ENCODE measurements at places on chromosomes 13 and 19. TPM values are rescaled to one million over a fixed set of nuclear protein-coding genes. Genes with fewer than 3 reads are reported as not detected.
A peak's percentile ranks its signal among the peaks of the same experiment; 100 is the strongest.

Gene ZNF726
- 9.9 TPM for total RNA-seq

DNA sequence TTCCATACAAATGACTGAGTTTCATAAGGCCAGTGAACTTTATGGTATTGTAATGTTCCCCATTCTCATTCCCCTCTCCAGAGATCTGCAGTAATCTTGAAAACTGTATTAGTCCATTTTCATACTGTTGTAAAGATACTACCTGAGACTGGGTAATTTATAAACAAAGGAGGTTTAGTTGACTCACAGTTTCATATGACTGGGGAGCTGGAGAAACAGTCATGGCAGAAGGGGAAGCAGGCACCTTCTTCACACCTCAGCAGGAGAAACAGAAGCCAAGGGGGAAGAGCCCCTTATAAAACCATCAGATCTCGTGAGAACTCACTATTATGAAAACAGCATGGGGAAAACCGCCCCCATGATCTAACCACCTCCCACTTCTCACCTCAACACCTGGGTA, 318.7 kb upstream of the KLF12 start:
- no peak overlapping the region for H3K27ac ChIP-seq
- DNase-seq: no peak
- no peaks in the 10 kb centered on the region for H3K27me3 ChIP-seq
- no peaks in the 10 kb centered on the region for H3K36me3 ChIP-seq
- H3K4me3 ChIP-seq: no peak overlapping the region

Gene FCGBP
- 2.9 TPM for total RNA-seq

Gene ETV2
- total RNA-seq: 2.7 TPM

Gene IL17D
- total RNA-seq: 30.2 TPM

- no peak for DNase-seq
- H3K4me1 ChIP-seq: peaks cover 25% of the 10 kb centered on the region
- no peak overlapping the region for H3K27ac ChIP-seq
- H3K27me3 ChIP-seq: no peaks in the 10 kb centered on the region
- H3K36me3 ChIP-seq: no peaks in the 10 kb centered on the region
- H3K4me3 ChIP-seq: no peak overlapping the region
Measured at GRCh38 chr13:21330126-21330861, 128.8 kb downstream of the ZDHHC20 start.

Gene TM9SF2
- total RNA-seq: 150 TPM

- H3K4me3 ChIP-seq: no peak overlapping the region
- H3K27me3 ChIP-seq: no peaks in the 10 kb centered on the region
- no peak for DNase-seq
Measured at GRCh38 chr13:20431687-20432384, 93.8 kb downstream of the CRYL1 start.

GRCh38 chr13:39777527-39778061, 122.1 kb downstream of the COG6 start:
- no peaks in the 10 kb centered on the region for H3K36me3 ChIP-seq
- DNase-seq: peak; percentile 48
- no peak overlapping the region for H3K27ac ChIP-seq
- no peaks in the 10 kb centered on the region for H3K27me3 ChIP-seq
- no peaks in the 10 kb centered on the region for H3K4me1 ChIP-seq

- no peak for DNase-seq
- no peak overlapping the region for H3K27ac ChIP-seq
- H3K27me3 ChIP-seq: no peaks in the 10 kb centered on the region
- H3K4me1 ChIP-seq: no peaks in the 10 kb centered on the region
- H3K36me3 ChIP-seq: no peaks in the 10 kb centered on the region
- H3K4me3 ChIP-seq: no peak overlapping the region
Measured at GRCh38 chr13:44652962-44653660, 77.0 kb upstream of the TSC22D1 start.

Gene RFXANK
- total RNA-seq: 103 TPM

Gene ZNF616
- 18.0 TPM for total RNA-seq

GRCh38 chr13:71613066-71613745, 253.8 kb downstream of the DACH1 start:
- no peaks in the 10 kb centered on the region for H3K36me3 ChIP-seq
- H3K4me1 ChIP-seq: no peaks in the 10 kb centered on the region
- H3K27me3 ChIP-seq: no peaks in the 10 kb centered on the region
- no peak for DNase-seq
- no peak overlapping the region for H3K4me3 ChIP-seq

- no peak overlapping the region for H3K27ac ChIP-seq
- H3K4me1 ChIP-seq: peaks cover 3% of the 10 kb centered on the region
Measured at GRCh38 chr13:107838588-107839161, 376.7 kb downstream of the LIG4 start.

Gene APLP1
- total RNA-seq: 237 TPM

- no peak for DNase-seq
- no peak overlapping the region for H3K27ac ChIP-seq
- no peaks in the 10 kb centered on the region for H3K4me1 ChIP-seq
- H3K27me3 ChIP-seq: no peaks in the 10 kb centered on the region
- H3K4me3 ChIP-seq: no peak overlapping the region
- H3K36me3 ChIP-seq: no peaks in the 10 kb centered on the region
Measured at GRCh38 chr13:33799950-33800592, 17.9 kb upstream of the RFC3 start.

Gene ELOF1
- 18.3 TPM for total RNA-seq

Gene IGSF23
- total RNA-seq: not detected

DNA sequence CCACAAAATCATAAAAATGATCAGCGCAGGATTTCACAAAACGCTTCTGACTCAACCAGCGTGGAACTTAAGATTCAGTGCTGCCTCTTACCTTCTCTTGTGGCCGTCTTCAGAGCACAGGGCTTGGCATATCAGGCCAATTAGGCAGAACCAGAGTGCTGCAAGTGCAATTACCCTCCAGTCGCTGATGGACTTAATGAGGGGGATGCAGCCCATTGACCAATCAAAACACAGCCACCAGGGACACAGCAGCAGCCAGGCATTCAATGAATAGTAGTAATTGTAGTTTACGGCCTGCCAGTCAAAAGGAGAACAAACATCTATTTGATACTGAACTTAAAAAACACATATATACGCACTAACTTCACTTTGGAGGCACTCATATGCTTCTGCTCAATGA, 38.2 kb downstream of the TMTC4 start:
- H3K36me3 ChIP-seq: peaks cover 25% of the 10 kb centered on the region
- no peak overlapping the region for H3K4me3 ChIP-seq
- no peak overlapping the region for H3K27ac ChIP-seq
- H3K27me3 ChIP-seq: no peaks in the 10 kb centered on the region

Gene YIF1B
- total RNA-seq: 61.2 TPM

DNA sequence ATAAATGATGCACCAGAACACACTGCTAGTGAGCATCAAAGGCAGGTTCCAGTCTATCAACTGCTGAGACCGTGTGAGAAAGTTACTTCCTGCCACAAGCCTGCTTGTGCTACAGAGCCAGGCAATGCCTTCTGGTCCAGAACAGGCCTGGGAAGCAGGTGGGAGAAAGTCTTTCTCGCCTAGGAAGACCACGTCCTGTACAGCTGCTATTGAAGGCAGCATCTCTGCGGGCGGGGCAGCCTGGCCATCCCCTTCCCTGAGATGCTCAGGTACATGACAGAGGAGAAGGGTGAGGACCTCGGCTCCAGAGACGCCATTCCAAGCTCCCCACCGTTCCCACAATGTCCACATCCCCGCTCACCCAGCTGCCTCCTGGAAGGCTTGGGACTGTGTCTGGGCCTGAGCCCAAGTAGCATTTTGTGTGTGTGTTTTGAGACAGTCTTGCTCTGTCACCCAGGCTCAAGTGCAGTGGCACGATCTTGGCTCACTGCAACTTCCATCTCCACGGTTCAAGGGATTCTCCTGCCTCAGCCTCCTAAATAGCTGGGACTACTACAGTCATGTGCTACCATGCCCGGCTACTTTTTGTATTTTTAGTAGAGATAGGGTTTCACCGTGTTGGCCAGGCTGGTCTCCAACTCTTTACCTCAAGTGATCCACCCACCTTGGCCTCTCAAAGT, 3.4 kb downstream of the RFX1 start:
- peaks cover 12% of the 10 kb centered on the region for H3K36me3 ChIP-seq
- H3K27me3 ChIP-seq: no peaks in the 10 kb centered on the region
- DNase-seq: no peak
- H3K4me1 ChIP-seq: peaks cover 30% of the 10 kb centered on the region
- H3K4me3 ChIP-seq: no peak overlapping the region

DNA sequence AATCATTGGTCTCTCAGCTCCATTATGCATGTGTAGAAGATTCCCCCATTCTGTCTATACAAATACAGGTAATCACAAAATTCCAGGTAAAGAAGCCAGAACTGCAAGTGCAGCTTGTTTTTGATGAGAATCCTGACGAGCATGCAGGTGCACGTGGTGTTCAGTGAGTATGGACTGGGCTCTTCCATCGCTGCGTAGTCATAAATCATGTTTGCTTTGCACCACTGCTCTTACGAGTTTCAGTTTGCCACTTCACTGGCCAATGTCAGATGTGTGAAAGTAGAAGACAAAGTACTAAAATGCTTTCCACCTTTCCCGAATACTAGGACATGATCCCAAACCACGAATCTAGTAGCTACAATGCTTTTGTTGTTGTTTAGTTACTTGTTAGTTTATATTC, 390.7 kb downstream of the LIG4 start:
- H3K27me3 ChIP-seq: no peaks in the 10 kb centered on the region
- no peak for DNase-seq
- H3K27ac ChIP-seq: no peak overlapping the region
- no peak overlapping the region for H3K4me3 ChIP-seq
- H3K36me3 ChIP-seq: no peaks in the 10 kb centered on the region

DNA sequence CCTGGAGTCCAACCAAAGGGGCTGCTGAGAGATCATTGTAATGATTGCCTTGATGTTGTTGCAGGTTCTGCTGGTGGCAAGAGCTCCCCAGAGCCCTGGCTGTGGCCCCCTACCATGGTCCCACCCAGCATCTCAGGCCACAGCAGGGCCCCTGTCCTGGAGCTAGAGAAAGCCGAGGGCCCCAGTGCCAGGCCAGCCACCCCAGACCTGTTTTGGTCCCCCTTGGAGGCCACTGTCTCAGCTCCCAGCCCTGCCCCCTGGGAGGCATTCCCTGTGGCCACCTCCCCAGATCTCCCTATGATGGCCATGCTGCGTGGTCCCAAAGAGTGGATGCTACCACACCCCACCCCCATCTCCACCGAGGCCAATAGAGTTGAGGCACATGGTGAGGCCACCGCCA, 15.5 kb downstream of the NCAN start:
- no peak overlapping the region for H3K27ac ChIP-seq
- DNase-seq: no peak
- H3K4me1 ChIP-seq: peaks cover 13% of the 10 kb centered on the region
- no peaks in the 10 kb centered on the region for H3K27me3 ChIP-seq
- no peak overlapping the region for H3K4me3 ChIP-seq
- peaks cover 99% of the 10 kb centered on the region for H3K36me3 ChIP-seq

Gene POLR1G
- 8.6 TPM for total RNA-seq

- H3K27me3 ChIP-seq: no peaks in the 10 kb centered on the region
Measured at GRCh38 chr13:43223216-43223615, 199.8 kb downstream of the DNAJC15 start.

GRCh38 chr19:54622431-54622830, 7.9 kb upstream of the LILRB1 start:
- DNase-seq: no peak
- H3K27me3 ChIP-seq: no peaks in the 10 kb centered on the region
- no peak overlapping the region for H3K27ac ChIP-seq
- H3K36me3 ChIP-seq: no peaks in the 10 kb centered on the region
- H3K4me3 ChIP-seq: no peak overlapping the region

Gene DPF1
- 12.4 TPM for total RNA-seq

DNA sequence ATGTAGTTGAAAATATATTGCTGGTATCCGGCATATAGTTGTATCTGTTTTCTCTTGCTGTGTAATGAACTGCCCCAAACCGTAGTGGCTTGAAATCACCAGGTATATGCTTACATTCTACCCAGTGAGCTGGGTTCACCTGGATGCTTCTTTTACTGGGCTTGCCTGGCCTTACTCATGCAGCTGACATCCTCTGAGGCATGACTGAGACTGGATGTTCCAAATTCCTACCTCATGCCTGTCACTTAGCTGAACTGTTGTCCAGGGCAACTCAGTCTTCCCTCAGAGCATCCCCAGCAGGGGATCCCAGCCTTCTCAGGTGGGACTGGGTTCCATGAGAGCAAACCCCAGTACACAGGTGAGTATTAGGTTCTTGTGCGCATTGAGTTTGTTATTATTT, 66.8 kb downstream of the IFT88 start:
- H3K36me3 ChIP-seq: peaks cover 3% of the 10 kb centered on the region
- no peaks in the 10 kb centered on the region for H3K27me3 ChIP-seq
- DNase-seq: no peak
- no peak overlapping the region for H3K27ac ChIP-seq

Gene NLRP5
- not detected for total RNA-seq

DNA sequence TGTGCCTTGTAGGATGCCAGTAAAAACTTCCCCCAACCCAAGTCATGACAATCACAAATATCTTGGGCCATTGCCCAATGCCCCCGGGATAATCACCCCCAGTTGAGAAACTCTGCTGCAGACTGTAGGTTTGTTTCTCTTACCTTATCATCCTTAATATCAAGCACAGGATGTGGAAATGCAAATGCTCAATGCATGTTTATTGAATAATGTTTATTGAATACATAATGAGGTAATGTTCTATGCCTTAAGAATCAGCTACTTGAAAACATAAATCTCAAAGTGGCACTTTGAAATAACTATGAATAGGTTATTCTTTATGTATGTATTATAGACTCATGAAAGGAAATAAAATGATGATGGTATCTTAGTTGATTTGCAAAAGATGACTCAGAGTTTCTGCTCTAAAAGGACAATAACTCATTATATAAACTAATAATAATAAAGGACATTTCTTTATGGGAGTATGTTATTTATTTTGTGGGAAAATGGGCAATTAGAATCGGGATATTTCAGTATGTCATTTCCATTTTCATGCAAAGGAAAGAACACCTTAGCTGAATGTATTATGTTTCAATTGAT, 414.2 kb downstream of the EFNB2 start:
- H3K36me3 ChIP-seq: no peaks in the 10 kb centered on the region
- DNase-seq: no peak
- H3K27ac ChIP-seq: no peak overlapping the region
- no peak overlapping the region for H3K4me3 ChIP-seq

- no peak for DNase-seq
- H3K27me3 ChIP-seq: no peaks in the 10 kb centered on the region
- peaks cover 50% of the 10 kb centered on the region for H3K36me3 ChIP-seq
- no peak overlapping the region for H3K4me3 ChIP-seq
Measured at GRCh38 chr19:334296-335071, 10.1 kb downstream of the MIER2 start.

DNA sequence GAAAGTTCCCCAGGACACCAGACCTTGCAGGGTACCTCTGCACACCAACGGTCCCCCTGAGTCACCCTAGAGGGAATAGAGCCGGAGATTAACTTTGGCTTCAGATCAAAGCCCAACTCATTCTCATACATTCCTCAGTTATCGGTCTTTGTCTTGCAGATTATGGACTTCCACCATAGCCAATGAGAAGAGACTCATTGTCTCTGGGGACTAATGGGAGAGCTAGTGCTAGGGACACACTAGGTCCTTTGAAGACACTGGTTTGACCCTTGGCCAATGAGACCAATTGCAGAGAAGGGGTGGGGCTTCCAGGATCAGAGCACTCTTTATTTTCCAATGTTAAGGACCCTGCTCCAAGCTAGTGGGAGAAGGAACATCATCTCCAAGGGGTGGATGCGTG, 6.1 kb downstream of the KLK7 start:
- no peak overlapping the region for H3K4me3 ChIP-seq
- H3K27ac ChIP-seq: no peak overlapping the region
- no peaks in the 10 kb centered on the region for H3K4me1 ChIP-seq
- H3K36me3 ChIP-seq: no peaks in the 10 kb centered on the region

- no peaks in the 10 kb centered on the region for H3K36me3 ChIP-seq
- H3K27ac ChIP-seq: no peak overlapping the region
- H3K4me3 ChIP-seq: no peak overlapping the region
- no peaks in the 10 kb centered on the region for H3K4me1 ChIP-seq
Measured at GRCh38 chr13:49098771-49099512, 121.2 kb upstream of the MLNR start.

Measured in spinal cord (tissue), 10 donors.